ENCODE measurements at places on chromosomes 3 and 15.

DNA sequence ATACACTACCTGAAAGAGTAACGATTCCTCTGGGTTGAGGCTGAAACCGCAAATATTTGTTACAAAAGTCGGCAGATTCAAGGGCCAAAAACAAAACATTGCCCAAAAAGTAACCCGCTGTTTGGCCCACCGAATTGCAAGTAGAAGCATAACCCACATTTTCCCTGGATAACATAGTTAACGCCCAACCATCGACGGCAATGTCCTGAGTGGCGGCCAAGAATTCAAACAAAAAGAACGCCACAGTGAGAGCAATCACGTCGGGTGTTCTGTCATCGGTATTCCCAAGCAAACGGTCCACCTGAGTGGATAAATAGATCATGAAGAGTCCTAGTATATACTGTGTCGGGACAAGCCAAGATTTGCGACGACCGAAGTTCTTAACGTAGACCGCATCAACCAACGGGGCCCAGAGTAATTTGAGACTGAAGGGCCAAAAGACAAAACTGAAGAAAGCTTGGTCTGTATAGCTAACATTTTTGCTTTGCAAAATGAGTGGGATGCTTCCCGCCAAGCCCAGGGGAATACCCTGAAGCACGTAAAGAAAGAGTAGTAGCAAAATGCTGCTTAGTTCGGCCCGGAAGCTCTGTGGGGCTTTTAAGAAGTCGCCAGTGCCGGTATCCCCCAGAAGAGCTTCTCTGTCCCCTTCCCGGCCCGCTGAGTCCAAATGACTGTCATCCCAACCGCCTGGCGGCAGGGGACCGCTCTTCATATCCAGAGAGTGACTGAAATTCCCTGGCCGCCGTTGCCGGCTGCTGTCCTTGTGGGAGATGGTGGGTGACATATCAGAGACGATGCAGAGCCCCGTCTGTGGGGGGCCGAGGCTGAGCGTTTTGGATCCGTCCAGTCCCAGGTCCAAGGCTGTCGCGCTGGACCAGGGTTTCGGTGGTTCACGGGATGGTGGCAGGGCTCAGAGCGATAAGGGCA is 750 bp downstream of the SLC33A1 start:
- DNase-seq, result no peak

DNA sequence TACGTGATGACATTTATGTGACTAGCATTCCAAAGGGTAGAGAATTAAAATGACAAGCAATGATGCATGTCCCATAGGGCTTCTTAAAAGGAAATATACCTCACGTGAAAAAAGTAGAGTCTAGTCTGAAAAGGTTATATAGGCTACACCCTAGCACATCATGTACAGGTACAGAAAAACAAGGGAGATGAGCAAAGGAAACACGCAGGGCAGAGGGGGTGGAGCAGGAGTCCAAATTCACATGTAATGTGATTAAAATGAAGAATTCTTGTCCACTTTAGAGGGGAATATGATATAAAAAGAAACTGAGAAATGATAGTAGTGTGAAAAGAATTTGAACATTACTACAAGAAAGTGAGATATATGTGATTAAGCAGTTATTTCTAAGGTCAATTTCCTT is 59.4 kb downstream of the HACD2 start:
- DNase-seq, result no peak

GRCh38 chr15:70569091-70569713 is 194.2 kb downstream of the UACA start:
- DNase-seq, result no peak

DNA sequence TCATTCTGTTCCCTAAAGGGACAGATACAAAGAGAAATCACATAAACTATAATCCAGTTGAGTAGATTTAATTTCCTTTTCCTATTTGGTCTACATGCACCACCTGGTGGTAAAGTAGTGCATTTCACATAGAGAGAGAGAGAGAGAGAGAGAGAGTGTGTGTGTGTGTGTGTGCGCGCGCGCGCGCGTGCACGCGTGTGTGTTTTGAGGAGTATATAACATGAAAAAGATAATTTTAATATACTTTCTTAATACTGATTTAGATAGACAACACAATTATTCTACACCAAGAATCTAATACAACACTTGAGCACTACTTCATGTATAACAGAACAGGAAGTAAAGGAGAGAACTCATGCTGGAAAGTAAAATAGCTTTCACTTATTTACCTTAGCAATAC is 1.1 kb upstream of the FGF7 start:
- no peak for DNase-seq

- no peak for DNase-seq
Measured at GRCh38 chr3:169179722-169180121, 483.8 kb downstream of the MECOM start.

- no peak for DNase-seq
Measured at GRCh38 chr3:52650439-52650838, 35.3 kb downstream of the PBRM1 start.

GRCh38 chr3:71397046-71397445 is 186.5 kb downstream of the FOXP1 start:
- DNase-seq, result no peak

- no peak for DNase-seq
Measured at GRCh38 chr3:84877092-84877491, 81.7 kb upstream of the CADM2 start.

DNA sequence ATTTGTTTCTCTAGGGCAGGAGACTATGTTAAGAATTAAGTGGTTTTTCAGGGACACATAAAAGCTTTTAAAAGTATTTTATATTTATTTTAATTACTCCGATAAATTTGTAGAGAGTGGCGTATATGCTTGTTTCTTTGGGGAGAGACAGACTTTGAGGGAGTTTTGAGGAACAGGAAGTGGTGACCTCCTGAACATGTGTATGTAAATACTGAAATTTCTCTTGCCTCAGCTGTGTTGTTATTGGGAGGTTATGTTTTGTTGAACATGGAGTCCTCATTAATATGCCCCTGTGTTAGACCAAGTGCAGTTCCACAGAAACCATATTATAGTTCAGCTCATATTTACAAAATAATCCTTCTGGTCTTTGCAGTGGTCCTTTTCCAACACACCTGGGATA is 41.8 kb upstream of the UTS2B start:
- DNase-seq, result no peak

- no peak for DNase-seq
Measured at GRCh38 chr15:70493376-70493775, 270.0 kb downstream of the UACA start.

GRCh38 chr3:95629802-95630201 is 1184.6 kb upstream of the EPHA6 start:
- no peak for DNase-seq

DNA sequence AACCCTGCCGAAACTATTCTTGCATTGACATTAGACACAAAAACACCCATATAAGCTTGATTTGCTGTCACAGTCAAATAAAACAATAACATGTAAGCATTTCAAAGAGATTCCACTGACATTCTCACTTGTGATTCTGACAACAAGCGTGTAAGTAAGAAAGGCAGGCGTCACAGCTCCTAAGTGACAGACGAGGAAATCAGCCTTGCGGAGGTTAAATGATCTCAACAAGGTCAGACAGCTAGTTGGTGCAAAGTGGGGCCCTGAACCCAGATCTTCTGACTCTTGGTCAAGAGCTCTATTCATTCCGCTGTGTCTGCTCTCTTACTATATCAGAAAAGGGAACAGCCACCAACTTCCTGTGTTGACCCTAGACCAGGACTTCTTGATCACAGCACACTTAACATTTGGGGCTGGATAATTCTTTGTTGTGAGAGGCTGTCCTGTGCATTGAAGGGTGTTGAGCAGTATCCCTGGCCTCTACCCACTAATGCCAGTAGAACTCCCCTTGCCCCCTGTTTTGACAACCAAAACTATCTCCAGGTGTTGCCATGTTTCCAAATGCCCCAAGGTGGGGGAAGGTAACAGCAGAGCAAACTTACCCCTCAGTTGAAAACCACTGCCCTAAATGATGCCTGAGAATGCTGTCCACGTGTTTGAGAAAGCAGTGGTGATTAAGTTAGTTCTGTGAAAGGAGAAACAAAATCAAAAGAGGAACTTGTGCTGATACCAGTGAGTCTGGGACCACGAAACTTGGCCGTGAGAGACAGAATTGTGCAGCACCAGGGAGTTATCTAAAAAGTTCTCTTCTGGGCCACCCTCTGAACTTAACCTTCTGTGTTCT is 86.1 kb downstream of the LIPC start:
- no peak for DNase-seq

DNA sequence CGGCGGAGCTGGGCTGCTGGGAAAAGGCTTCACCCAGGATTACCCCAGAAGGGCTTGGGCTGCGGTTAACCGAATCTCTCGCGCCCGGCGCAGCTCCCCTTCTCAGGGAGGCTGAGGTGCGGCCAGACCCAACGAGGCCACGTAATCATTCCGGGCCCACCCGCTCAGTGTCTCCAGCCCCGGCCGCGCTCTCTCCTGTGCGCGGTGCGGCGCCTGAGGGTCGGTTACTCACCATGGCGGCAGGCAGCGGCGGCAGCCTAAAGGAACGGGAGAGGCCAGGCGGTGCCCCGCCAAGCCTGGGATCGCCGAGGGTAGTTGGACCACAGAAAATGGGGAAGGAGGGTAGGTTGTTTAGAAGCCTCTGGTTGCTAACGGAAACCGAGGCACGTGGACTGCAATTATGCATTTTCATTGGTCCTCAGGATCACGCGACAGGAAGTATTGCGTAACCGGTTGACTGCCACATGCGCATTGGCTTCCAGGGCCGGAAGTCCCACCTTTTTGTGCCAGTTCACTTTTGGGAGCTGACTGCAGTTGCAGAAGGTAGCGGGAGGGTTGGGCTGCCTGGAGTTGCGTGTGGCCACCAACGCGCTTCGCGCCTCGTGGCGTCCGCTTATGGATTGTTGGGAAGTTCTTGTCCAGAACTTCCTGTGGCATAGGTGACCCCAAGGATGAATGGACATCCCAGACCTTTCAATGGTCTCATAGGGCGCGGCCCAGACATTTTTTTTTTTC is at the start of gene LZTFL1:
Gene LZTFL1, minus strand, starts transcription at position 363 of the 735 bp plus-strand sequence. Its CDS starts 128 bp downstream, at position 235.
- peak; percentile 35 for DNase-seq

- DNase-seq, result no peak
Measured at GRCh38 chr15:99426431-99427105, 139.2 kb upstream of the MEF2A start.

- DNase-seq, result no peak
Measured at GRCh38 chr3:13497386-13497785, 17.3 kb downstream of the HDAC11 start.

GRCh38 chr3:196227121-196227561 is 10.8 kb downstream of the SLC51A start:
- no peak for DNase-seq

DNA sequence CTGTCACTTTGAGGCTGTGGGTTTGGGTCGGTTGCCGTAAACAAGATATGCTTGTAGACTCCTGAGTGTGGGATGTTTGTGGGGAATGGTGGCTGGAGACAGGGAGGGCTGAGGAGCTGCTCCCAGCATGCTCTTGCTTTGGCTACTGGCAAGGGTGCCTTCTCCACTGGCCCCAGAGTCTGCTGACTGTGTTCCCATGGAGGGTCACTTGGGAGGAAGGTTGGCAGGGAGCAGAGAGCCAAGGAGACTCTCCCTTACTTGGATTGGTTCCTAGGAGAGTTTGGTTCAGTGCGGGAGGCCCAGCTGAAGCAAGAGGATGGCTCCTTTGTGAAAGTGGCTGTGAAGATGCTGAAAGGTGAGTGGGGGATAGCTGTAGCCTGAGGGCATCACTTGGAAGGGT is 11.8 kb downstream of the TYRO3 start:
- no peak for DNase-seq

- no peak for DNase-seq
Measured at GRCh38 chr3:184135911-184136260, 728 bp downstream of the EIF2B5 start.
